ENCODE measurements at places on chromosomes 13 and 19.
A peak's percentile ranks its signal among the peaks of the same experiment; 100 is the strongest.

DNA sequence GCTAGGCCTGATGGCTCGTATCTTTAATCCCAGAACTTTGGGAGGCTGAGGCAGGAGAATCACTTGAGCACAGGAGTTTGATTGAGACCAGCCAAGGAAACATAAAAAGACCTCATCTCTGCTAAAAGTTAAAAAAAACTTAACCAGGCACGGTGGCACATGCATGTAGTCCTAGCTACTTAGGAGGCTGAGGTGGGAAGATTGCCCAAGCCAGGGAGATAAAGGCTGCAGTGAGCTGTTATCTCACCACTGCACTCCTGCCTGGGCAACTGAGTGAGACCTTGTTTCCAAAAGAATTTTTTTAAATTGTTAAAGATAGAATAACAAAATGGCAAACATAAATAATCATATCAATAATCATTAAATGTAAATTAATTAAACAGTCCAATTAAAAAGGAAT is 365.8 kb downstream of the MTUS2 start:
- no peak for DNase-seq

DNA sequence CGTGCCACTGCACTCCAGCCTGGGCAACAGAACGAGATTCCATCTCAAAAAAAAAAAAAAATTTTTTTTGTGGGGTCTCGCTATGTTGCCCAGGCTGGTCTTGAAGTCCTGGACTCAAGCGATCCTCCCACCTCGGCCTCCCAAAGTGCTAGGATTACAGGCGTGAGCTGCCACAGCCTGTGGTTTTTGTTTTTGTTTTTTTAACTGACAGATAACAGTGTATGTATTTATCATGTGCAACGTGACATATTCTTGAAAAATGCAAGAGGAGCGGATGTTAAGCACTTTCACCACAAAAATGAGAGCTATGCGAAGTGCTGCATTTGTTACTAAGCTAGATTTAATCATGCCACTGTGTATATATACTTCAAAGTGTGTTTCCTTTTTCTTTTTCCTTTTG is 49.0 kb downstream of the ARHGEF18 start:
- no peak for DNase-seq

- peak; percentile 32 for DNase-seq
These were observed 79.4 kb upstream of the VSTM2B start for GRCh38 chr19:29446361-29446760.

DNA sequence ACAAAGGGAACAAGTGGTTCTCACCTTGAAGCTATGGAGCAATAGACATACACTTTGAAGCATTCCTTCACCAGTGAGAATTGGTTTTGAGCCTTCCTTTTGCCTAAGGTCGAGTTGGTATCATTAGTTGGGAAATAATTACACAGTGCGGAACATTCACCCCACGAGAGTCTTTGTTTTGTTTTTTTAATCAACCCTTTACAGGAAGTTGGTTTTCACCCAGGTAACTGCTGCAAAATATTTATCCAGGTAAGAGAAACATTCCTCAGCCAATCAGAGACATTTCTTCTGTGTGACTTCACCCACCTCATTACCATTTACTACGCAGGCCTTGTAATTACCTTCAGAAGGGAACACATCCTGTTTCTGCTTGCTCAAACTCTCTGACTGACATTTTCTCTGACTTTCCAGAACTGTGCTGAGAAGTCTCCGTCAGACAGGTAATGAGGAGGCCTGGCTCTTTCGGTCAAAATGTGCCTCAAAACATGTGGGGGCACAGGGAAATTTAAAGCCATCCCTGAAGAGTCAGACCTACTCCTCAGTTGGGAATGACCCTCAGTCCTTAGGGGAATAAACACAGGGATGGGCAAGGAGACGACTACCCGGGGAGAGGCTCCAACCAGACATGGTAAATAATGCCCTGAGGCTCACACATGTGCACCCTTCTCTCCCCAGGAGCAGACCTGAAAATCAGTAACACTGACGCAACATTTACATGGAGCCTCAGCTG is 22.7 kb upstream of the SERP2 start:
- DNase-seq = peak; percentile 79

- no peak for DNase-seq
These were observed 109.3 kb upstream of the MLNR start for GRCh38 chr13:49110913-49111170.

DNA sequence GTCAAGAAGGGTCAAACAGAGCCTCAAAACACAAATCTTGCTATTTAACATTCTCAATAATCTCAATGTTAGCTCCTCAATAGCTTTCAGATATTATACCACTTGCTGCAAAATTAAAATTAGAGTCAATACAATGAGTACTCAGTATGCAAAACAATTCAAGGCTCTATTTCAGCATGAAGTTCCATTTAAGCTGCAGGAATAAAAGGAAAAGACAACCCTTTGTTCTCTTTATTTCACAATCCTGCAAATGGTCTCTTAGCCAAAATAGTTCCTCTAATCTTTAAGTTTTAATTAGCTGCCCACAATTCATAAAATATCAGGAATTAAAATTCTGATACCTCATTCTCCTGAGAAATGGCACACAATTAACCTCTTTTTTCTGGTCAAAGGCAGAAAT is 40.5 kb upstream of the DCT start:
- no peak for DNase-seq

DNA sequence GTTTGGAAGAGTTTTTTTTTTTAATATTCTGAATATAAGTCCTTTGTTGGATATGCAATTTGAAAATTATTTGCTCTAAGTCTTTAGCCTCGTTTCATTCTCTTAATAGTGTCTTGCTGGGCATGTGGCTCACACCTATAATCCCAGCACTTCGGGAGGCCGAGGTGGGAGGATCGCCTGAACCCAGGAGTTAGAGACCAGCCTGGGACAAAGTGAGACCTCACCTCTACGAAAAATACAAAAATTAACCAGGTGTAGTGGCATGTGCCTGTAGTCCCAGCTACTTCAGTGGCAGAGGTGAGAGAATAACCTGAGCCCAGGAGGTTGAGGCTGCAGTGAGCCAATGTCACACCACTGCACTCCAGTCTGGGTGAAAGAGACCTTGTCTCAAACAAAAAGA is 87.3 kb upstream of the UBAC2 start:
- no peak for DNase-seq

- no peak for DNase-seq
These were observed 31.1 kb downstream of the ITM2B start for GRCh38 chr13:48264058-48264457.

DNA sequence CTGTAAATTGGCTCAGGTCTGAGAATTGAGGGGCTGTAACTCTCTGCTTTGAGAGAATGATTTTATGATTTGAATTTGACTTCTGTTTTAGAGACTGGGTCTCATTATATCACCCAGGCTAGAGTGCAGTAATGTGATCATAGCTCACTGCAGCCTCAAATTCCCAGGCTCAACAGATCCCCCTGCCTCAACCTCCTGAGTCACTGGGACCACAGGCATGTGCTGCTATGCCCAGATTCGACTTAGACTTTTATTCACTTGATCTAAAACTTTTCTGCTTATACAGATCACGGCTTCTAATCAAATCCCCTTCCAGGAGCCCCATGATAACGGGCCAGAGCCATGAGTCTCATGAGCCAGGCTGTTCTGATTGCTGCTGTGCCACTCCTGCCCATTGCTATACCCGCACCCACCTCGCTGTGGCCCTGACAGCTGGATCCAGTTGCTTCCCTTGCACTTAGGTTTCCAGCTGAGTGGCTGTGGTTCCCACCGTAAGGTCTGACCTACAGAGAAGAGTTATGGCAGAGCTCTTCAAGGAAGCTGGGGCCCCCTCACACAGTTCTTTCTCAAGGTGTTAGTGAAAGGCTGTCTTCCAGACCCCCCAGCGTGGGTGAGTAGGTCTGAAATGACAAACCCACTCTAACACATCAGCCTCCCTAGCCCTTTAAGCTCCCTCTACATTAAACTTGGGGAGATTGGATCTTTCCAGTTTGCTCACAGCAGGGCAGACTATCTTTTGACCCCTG is 251.2 kb upstream of the SGCG start:
- DNase-seq = no peak

DNA sequence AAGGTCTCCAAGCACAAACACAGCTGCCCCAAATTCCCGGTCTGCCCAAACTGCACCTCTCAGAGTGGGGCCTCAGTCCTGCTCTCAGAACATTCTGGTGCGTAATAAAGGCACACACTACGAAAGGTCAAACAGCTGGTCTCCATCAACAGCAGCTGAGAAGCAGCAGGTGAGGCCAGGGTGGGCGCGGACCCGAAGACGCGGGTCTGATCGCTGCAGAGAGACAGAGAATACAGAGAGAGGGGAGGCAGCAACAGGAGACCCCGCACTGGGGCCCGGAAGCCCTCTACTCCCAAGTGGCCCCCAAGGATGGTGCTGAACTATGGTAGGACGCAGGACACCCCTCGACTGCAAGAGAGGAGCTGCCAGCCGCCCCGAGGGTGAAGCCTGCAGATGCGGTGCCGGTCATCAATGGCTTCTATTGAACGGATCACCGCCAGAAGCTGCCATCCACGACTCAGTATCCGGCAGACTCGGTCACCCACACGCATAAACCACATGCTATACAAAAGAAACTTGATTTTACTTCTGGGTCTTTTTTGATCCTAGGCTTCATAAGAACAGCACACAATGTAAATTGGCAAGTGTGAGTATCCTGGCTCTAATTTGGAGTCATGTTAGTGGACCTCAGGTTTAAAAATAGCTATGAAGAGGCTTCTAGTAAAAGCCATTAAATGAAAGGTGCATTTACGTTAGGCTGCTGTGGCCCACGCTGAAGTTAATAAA is 33.4 kb downstream of the STK24 start:
- no peak for DNase-seq

DNA sequence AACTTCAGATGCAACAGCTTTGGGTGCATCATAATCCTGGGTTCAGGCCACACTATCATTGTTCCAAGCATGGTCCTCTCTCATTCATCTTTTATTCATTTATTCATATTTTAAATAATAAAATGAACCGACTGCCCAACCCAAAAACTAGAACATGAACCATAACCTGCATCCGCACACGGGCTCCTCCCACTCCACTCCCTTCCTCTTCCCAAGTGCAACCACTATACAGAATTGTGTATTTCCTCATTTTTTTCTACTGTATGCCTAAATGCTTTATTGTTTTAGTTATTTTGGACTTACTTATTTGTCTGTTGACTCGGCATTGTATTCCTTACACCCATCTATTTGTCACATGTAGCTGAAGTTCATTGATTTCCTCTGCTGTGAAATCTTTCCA is 30.7 kb upstream of the POMP start:
- DNase-seq = no peak

DNA sequence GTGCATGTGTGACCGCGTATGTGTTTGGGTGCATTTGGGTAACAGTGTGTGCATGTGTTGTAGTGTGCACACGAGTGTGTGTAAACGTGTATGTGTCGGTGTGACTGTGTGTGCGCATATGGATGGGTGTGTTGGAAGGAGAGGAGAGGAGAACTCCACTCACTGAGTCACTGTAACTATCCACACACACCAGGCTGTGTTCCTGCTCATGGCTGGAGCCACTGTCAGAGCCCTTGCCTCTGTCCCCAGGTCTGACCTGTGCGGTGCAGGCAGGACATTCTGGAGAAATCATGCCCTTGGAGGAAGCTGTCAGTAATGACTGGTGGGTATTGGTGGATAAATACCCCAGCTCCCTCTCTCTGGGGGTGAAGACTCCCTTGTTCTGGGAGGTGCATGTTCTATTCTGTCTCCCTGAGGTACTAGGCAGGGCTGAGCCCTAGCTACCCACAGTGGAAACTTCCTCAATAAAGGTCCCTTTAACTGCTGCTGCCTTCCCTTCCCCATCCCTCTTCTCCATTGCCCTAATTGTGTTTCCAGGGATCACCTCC is 48.4 kb downstream of the CYP4F22 start:
- no peak for DNase-seq

GRCh38 chr13:39578821-39579291 is 24.1 kb downstream of the LHFPL6 start:
- DNase-seq = no peak

GRCh38 chr19:42199440-42200115 is 17.9 kb downstream of the DEDD2 start:
- no peak for DNase-seq

- DNase-seq = no peak
These were observed 590.8 kb upstream of the SPRY2 start for GRCh38 chr13:80931766-80932165.

DNA sequence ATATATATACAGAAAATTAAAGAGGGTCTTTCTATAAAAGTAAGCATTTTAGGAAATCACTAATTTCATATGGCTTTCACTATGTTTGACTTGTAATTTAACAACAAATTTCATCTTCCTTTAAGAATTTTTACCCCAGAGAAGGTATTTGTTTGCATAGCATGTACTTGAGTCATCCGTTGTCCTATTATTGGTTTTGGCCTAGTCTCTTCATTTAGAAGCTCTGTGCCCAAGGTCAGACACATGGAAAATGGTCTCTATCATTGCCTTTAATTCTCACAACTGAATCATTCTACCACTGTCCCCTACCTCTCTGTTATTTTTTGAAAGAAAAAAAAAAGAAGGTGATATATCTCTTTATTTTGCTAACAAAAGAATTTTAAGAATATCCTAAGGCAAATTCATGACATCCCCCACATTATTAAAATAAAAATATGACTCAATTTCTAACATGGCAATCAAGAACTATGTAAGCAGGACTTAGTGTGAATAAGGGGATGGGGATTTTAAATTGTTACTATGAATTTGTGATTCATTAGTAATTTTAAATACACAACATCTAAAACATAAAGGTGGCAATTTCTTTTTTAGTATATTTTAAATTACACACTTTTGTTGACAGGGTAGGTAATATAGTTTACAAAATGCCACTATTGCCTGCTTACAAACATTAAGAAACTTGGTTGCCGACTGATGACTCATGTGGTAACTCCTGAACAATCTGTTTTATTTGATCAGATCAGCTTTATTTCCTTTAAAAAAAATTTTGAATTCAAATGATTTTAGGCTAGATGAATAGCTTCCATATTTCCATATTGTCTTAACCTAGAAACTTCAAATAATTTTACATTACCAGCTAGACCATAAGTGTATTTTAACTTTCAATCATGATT is 13.9 kb downstream of the SLITRK5 start:
- DNase-seq = no peak

DNA sequence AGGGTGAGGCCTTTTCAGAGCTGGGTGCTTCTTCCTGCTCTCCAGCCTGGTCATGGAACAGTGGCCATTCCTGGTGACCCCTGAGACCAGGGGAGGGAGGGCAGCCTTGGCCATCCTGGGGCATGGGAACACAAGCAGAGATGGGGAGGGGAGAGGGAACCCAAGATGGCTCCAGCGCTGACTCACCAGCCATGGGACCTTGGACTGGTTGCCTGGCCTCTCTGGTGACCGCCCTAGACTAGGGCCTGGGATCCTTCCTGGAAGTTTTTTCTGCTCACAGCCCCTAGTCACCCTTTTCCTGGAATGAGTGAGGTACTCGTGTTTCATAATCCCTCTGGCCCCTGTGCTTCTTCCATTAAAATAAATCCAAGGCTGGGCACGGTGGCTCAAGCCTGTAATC is 3.3 kb upstream of the OPA3 start:
- no peak for DNase-seq

DNA sequence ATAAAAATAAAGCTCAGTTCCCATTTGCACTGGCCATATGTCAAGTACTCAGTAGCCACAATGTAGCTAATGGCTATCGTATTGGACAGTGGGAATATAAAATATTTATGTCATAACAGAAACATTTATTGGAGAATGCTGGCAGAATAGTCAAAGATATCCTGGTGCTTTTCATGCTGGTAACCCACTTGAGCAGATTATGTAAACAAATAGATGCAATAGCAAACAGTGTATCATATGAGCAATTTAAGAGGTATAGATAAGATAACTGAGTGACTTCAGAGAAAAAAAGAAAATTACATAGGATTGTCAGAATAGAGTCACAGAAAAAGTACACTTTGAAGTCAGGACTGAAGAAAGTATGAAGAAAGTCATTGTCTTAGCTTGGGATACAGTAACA is 426.6 kb downstream of the NDFIP2 start:
- DNase-seq = no peak

Data from islet precursor cell (in vitro differentiated cells).